ENCODE measurements at places on chromosomes 12 and 14. TPM values are rescaled to one million over a fixed set of nuclear protein-coding genes. Genes with fewer than 3 reads are reported as not detected.

DNA sequence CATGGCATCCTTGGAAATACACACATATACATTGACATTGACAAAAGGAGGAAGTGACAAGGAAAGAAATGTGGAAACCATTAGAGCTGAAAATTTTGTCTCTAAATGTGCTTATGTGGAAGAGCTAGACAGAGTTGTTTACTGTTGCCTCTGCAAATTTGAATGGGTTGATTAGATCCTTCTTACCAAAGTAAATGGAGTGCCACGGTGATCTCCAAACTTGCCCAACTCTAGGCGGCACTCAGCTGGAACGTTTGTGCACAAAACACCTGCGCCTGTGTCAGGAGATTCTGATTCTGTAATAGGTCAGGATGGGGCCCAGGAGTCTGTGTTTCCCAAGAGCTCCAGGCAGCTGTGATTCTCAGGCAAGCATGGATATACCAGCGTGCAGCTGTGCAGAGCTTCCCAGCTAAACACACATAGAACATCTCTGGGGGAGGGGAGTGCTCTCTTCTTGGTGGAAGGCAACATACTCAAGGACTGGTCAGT lies 77.8 kb upstream of the BDKRB2 start:
- DNase-seq, result no peak

The ADGRD1 gene
- 0.59 TPM for total RNA-seq

The LRTM2 gene
- total RNA-seq, result not detected

- DNase-seq, result no peak
Measured at GRCh38 chr12:56775638-56776037, 12.5 kb downstream of the HSD17B6 start.

The SIX6 gene
- total RNA-seq, result not detected

GRCh38 chr14:78982551-78982950 lies 812.4 kb downstream of the NRXN3 start:
- no peak for DNase-seq

The IFNG gene
- total RNA-seq, result 2,121 TPM

DNA sequence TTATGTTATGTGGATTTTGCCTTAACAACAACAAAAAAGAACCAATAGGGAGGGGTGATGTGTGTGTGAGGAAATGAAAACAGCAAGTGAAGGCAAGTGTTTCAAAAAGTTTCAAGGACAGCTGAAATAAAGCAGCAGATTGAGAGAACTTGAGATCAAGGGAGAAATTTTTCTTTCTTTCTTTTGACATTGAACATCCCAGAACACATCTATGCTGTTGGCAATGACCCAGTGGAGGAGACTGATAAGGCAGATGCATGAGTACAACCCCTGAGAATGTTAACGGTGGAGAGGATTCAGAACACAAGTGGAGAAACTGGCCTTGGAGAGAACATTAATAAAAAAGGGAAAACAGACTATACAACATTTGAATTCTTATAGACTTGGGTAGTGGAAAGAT lies 2.9 kb downstream of the LLPH start:
- no peak for DNase-seq

- no peak for DNase-seq
Measured at GRCh38 chr12:117466677-117467362, 105.4 kb upstream of the NOS1 start.

- no peak for DNase-seq
Measured at GRCh38 chr12:7004840-7005239, 13.4 kb downstream of the LPCAT3 start.

- peak; percentile 15 for DNase-seq
Measured at GRCh38 chr14:71403656-71404055, 496.4 kb downstream of the PCNX1 start.

Data from activated T-helper 1 cell treated with anti-CD3 and anti-CD28 coated beads, Interleukin-12 subunit alpha, Interleukin-12 subunit beta, Interleukin-2, Interleukin-4 antibody, amounts not matched to agents 30 ng/mL and 10 ng/mL and 1 ng/mL, durations not matched to agents 14 hours and 24 hours and 36 hours (primary cell).